Natural killer cell (primary cell): ENCODE measurements at places on chromosomes 16 and 17. TPM values are rescaled to one million over a fixed set of nuclear protein-coding genes. Genes with fewer than 3 reads are reported as not detected.

GRCh38 chr17:55527540-55528118, 16.4 kb upstream of the SMIM36 start:
- peak; percentile 10 for DNase-seq

DNA sequence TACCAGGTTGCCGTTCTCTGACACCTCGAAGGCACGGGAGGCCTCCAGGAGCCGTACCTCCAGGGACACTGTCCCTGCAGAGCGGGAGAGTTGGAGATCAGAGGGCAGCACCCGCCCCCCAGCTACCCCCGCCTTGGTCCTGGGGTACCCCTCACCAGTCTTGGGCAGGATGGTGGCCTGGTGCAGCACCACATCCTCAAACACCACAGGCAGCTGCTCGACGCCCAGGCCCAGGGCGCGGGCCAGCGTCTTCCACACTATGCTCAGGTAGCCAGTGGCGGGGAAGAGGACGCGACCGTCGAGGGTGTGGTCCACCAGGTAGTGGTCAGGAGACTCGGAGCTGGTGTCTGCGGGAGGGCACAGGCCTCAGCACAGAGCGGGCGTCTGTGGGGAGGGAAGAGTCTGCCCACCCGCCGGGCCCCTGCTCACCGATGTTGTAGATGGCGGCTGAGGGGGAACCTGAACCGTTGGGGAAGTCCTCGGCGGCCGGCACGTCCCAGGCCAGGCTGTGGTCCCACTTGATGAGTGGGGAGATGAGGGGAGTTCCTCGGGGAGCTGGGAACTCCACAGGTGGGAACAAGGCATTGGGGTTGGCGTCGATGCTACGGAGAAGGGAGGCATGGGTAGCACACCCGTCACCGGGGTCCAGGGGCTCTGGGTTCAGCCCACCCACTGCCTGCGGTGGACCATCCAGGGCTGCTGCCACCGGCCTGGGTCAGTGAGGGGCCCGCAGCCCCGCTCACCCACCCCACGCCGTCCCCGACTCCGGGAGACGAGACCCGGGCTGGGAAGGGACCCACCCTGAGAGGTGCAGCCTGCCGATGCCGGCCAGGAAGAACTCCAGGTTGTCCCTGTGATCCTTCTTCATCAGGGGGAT, 9.8 kb downstream of the FASN start:
- no peak for DNase-seq

DNA sequence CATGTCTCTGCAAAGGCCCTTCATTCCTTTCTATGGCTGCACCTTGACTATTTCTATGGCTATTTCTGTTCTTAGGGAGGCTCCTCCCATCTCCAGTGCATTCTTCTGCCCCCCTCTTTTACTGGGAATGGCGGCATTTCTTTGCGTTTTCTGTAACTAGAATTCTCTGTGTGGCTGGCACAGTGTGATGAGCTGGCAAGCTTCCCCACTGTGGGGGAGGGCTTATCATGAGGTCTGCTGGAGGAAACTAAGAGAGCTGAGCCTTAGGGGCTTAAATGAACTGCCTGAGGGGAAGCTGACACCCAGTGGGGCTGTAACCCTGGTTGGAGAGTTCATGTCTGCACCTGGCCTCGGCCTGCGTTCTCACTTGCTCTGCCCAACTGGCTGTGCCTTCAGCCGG, 1.5 kb upstream of the CARD14 start:
- no peak for DNase-seq

DNA sequence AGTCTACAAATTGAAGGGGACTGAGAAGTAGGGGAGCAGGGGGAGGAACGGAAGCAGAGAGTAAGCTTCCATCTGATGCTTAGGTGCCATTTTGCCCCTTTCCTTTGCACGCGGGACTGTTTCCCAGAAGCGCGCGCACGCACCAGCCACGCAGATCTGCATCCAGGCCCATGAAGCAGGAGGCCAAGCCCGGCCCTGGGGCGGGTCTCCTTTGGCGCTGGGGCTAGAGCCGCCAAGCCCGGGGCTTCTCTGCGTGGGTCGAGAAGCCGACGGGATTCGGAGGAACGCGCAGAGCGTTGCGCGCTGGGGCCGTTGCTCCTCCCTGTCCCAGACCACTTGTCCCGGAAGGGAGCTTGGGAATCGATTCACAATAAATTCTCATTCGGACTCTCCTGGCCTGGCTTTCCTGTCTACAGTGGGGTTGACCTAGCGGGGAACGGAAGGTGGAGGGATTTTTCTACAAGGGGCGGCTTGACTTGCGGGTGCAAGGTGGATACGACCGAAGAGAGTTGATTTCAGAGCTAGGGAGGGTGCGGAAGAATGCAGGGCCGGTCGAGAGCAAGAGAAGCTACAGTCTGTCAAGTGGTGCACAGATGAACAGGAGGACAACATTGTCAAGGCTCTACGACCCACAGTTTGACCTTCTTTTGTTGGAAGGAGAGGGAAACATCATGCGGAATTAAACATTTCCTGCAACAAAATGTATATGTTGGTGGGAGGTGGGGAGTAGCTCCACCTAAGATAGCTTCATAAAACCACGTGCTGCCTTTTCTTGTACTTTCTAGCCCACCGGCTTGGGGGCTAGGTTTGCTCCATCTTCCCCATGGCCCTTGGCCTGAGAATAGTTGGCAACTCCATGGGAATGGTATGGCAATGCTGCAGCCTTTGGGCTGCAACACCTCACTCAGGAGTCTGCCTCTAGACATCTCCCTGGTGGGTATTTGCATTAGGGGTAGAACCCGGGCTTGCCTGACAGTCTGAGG, 4.5 kb downstream of the HOXB9 start:
- no peak for DNase-seq

DNA sequence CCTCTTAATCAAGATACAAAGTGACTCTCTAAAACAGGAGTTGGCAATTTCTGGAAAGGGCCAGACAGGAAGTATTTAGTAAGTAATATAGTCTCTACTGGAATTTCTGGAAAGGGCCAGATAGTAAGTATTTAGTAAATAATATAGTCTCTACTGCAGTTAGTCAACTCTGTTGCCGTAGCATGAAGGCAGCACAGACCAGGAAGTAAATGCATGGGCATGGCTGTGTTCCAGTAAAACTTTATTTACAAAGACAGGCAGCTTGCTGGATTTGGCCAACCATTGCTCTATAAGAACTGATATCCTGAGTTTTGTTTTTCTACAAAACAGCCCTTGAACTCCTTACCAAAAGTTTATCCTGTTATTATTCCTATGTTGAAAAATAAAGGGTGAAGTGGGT, 16.9 kb downstream of the LDAF1 start:
- DNase-seq = no peak

DNA sequence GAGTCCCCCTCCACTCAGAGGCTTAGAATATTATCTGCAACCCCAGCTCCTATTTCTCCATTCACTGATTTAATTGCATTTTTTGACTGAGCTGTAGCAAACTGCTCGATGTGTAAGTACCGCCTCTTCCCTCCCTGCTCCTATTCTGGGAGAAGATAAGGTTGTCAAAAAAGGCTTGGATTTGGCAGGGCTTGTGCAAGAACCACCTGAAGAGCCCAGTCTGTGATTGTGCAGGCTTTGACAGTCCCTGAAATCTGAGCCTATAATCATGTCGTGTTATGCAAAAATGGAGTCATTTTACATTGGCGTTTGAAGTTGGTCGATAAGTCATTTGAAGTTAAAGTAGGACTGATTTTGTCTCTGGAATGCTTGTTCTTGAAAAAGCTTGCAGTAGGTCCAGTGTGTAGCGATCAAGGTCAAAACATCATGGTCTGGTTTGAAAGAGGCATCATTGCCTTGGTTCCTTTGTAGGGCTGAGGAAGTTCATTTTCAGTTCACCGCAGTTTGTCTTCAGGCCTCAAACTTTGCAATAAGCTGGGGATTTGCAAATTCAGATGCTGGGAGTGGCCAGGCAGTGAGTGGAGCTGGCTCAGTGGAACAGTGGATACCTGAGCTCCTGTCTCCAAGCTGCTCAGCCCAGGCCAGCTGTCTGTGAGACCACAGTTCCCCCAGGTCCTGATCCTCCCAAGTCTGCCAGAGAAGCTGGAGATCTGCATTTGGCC, 68.8 kb downstream of the KATNIP start:
- DNase-seq = no peak

DNA sequence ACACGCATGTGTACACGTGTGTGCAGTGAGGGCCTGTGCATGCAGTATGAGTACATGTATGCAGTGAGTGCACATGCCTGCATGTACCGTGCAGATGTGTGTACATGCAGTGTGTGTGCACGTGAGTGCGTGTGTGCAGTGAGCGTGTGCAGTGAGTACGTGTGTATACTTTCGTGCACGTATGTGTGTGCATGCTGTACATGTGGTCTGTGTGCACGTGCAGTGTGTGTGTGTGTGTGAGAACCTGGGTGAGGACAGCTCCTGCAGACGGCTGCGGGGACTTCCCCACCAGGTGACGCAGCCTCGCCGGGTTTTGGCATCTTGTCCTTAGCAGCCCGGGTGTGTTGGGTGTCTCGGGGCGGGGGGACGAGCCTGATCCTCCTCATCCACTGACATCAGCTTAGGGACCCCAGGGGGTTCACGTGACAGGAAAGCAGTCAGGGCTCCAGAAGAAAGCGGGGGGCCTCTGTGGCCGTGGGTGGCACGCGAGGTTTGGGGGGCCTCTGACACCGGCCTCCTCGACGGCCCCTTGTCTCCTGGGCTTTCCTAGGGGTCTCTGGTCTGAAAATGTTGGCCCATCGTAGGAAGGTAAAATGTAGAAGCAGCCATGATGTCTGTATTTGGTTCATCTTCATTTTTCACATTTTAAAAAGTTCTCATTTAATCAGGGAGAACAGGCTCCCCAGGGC, 119.6 kb upstream of the ZNF750 start:
- no peak for DNase-seq

DNA sequence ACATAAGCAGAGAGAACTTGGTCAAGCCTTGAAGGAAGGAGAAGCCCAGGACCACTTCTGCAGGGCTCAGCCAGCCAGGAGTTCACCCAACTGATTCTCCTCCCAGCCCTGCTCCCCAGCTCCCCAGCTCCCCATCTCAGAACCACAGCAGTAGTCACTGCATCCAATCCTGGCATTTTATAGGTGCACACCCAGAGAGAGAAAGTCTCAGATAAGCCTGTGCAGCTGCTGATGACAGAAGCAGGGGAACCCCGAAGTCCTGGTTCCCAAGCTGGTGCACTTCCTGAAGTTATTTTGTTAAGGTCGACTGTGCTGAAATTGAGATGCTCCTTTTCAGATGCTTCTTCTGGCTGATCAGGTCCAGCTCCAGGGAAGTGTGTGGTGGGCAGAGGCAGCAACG, 6.6 kb downstream of the RNF112 start:
- peak; percentile 9 for DNase-seq

GRCh38 chr17:58808609-58809563, 53.2 kb downstream of the PPM1E start:
- DNase-seq = no peak

DNA sequence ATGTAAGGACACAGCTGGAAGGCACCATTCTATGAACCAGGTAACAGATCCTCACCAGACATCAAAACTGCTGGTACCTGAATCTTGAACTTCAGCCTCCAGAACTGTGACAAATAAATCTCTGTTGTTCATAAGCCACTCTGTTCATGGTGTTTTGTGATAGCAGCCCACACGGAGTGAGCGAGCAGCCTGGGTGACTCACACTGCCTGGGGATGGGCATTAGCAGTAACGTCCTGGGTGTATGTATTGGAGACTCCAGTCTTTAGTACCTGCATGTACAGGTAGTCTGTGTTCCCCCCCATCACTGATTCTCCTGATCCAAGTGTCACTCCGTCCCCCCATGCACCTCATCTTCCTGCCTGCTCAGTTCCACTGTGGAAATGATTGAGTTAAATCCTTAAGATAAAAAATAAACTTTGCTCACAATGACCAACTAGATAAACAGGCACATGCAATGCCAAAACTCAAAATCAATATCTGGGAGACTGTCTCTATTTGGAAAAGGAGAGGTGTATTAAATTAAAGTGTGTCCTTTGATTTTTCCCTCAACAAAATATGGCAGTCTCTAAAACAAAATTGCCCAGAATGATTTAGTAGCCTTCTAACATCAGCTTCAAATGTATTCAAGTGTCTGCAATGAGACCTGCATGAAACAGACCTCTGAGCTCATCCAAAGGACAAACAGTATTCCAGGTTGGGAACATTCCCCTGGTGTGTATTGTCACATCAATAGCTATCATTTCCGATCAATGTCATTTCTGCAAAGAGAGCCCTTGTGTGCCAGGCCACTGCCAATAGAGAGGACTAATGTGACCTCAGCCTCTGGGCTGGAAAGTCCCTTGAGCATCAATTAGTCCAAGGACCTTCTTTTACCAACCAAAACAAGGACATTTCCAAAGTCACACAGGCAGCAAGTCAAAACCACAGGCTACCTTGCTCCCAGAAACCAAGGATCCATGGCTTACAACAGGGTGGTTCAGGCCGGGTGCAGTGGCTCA, 12.2 kb upstream of the VAT1L start:
- DNase-seq = no peak

Gene RAB26
- total RNA-seq = 0.28 TPM

Gene NPIPA8
- total RNA-seq = 0.19 TPM

Gene NEUROD2
- not detected for total RNA-seq

Gene NTN3
- total RNA-seq = not detected

Gene KRT27
- total RNA-seq = not detected
